ENCODE measurements at places on chromosomes 4 and X.

DNA sequence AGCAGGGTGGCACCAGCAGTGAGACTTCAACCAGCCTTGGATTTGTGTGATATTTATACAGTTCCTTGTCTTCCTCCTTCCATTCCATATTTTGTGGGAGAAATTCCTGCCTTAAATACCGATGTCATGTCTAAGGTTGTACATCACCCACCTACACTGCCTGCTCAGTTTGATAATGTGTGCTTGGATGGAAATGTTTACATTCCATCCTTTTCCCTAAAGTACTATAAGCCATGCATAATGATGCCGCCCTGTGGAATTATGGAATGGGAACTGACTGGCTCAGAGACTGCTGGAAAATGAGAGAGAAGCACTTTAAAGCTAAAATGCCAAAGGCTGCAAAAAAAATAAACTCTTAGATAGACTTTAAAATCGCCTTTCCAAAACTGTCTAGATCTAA lies 11.3 kb upstream of the GLUD2 start:
- H3K4me3 ChIP-seq, result no peak overlapping the region
- H3K27ac ChIP-seq, result no peak overlapping the region
- H3K36me3 ChIP-seq, result no peaks in the 10 kb centered on the region
- no peaks in the 10 kb centered on the region for H3K4me1 ChIP-seq
- H3K27me3 ChIP-seq, result no peaks in the 10 kb centered on the region
- DNase-seq, result no peak

DNA sequence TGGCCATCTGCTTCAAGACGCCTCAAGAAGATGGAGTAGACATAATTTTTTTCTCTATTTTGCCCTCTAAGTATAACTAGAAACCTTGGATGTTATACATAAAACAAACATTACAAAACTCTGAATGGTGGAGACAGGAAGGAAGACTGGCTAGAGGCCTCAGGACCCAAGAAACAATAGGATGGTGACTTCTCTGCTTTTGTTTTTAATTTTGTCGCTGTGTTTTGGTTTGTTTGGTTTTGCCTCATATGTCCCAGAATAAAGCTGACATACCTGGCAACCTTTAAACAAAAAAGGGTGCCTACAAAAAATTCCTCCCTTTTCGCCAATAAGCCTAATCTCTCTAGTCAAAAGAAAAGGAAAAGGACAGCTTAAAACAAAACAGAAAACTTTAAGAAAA lies 109.1 kb downstream of the PPP4R3C start:
- no peak for DNase-seq
- no peak overlapping the region for H3K27ac ChIP-seq
- no peak overlapping the region for H3K4me3 ChIP-seq

DNA sequence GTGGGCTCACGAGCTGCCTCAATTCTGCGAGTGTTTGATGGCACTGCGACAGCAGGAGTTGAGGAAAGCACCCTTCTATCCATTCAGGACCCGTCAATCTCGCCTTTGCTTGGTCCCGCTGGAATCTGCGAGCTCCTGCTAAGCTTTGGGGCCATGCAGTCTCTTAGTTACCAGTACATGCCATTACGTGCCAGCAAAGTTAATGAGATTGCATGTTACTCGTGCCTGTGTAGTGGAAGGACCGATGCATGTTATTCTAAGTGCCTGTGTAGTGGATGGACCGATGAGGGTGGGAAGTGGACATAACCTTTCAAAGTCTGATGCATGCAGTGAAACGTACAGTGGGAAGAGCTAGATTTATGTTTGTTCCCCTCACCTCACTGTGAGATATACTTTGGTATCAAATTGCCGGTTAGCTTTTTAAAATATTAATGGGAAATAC lies 569 bp downstream of the RPS3A start:
- no peaks in the 10 kb centered on the region for H3K27me3 ChIP-seq
- H3K4me3 ChIP-seq, result peak overlapping the region; percentile 98
- DNase-seq, result no peak
- peaks cover 56% of the 10 kb centered on the region for H3K36me3 ChIP-seq

GRCh38 chr4:15159477-15160019 lies 157.3 kb downstream of the CPEB2 start:
- no peak overlapping the region for H3K27ac ChIP-seq
- no peak for DNase-seq
- H3K36me3 ChIP-seq, result peaks cover 19% of the 10 kb centered on the region
- no peaks in the 10 kb centered on the region for H3K27me3 ChIP-seq
- H3K4me3 ChIP-seq, result no peak overlapping the region

- no peak overlapping the region for H3K27ac ChIP-seq
- DNase-seq, result peak; percentile 57
- peaks cover 31% of the 10 kb centered on the region for H3K27me3 ChIP-seq
These were observed 1.3 kb downstream of the HTR2C start for GRCh38 chrX:114584983-114585842.

GRCh38 chr4:67809502-67809901 lies 55.3 kb upstream of the GNRHR start:
- H3K4me3 ChIP-seq, result no peak overlapping the region
- H3K27me3 ChIP-seq, result no peaks in the 10 kb centered on the region
- no peaks in the 10 kb centered on the region for H3K4me1 ChIP-seq
- no peak overlapping the region for H3K27ac ChIP-seq
- peak; percentile 36 for DNase-seq

- H3K4me1 ChIP-seq, result peaks cover 8% of the 10 kb centered on the region
- H3K27me3 ChIP-seq, result no peaks in the 10 kb centered on the region
- no peak overlapping the region for H3K27ac ChIP-seq
- H3K4me3 ChIP-seq, result no peak overlapping the region
- H3K36me3 ChIP-seq, result peaks cover 2% of the 10 kb centered on the region
These were observed 98.1 kb upstream of the MSX1 start for GRCh38 chr4:4761128-4761982.

- H3K27me3 ChIP-seq, result no peaks in the 10 kb centered on the region
- H3K4me3 ChIP-seq, result no peak overlapping the region
- no peak overlapping the region for H3K27ac ChIP-seq
- DNase-seq, result no peak
- no peaks in the 10 kb centered on the region for H3K4me1 ChIP-seq
These were observed 872.5 kb upstream of the ADGRL3 start for GRCh38 chr4:60327651-60328050.

- no peak for DNase-seq
- no peak overlapping the region for H3K27ac ChIP-seq
- no peaks in the 10 kb centered on the region for H3K4me1 ChIP-seq
- peaks cover 7% of the 10 kb centered on the region for H3K27me3 ChIP-seq
These were observed 3.1 kb downstream of the FGFRL1 start for GRCh38 chr4:1014291-1015167.

DNA sequence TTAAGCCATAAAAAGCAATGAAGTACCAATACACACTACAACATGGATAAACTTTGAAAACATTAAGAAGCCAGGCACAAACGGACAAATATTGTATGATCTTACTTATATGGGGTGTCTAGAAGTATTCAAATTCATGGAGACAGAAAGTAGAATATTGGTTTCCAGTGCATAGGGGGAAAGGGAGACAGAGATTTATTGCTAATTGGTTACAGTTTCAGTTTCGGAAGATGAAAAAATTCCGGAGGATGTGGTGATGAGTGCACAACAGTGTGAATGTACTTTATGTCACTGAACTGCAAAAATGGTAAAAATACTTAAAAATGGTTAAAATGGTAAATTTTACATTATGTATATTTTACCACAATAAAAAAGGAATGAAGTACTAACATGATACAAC lies 5.1 kb upstream of the PRDX4 start:
- H3K36me3 ChIP-seq, result peaks cover under 1% of the 10 kb centered on the region
- no peak overlapping the region for H3K4me3 ChIP-seq
- H3K27ac ChIP-seq, result no peak overlapping the region
- peaks cover 3% of the 10 kb centered on the region for H3K4me1 ChIP-seq
- no peak for DNase-seq

DNA sequence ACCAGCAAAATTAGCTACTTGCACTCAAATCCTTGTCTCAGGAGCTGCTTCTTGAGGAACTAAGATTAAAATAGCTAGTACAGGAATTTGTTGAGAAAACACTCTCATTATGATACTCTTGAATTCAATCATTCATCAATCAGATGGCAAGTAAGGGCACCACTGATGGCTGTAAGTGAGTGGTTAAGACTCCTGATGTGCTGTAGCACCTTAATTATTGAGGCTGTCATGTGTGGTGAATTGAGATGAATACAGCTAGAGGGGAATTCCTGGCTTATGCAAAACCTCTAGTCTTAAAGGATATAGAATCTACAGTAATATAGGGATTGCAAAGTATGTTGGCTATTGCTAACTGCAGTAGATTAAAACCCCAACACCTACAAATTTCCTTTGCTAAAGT lies 509.1 kb downstream of the IQCM start:
- H3K4me3 ChIP-seq, result no peak overlapping the region
- no peak for DNase-seq
- no peaks in the 10 kb centered on the region for H3K4me1 ChIP-seq
- H3K27ac ChIP-seq, result no peak overlapping the region
- no peaks in the 10 kb centered on the region for H3K36me3 ChIP-seq

DNA sequence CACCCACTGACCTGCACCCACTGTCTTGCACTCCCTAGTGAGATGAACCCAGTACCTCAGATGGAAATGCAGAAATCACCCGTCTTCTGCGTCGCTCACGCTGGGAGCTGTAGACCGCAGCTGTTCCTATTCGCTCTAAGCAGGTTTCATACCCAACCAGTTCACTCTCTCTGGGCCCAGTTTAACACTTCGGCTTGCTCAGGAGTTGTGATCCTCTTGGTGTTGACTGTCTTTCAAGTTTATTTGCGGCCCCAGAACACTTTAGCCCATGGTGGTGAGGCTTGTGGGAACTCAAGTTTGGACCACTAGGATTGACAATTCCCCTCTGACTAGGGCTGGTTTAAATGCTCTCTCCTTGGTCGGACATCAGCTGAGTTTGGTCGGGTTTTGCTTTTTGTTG lies 147.0 kb downstream of the DACH2 start:
- peaks cover 3% of the 10 kb centered on the region for H3K4me1 ChIP-seq
- DNase-seq, result peak; percentile 24
- no peaks in the 10 kb centered on the region for H3K27me3 ChIP-seq
- peak overlapping the region; percentile 58 for H3K4me3 ChIP-seq
- H3K36me3 ChIP-seq, result no peaks in the 10 kb centered on the region

DNA sequence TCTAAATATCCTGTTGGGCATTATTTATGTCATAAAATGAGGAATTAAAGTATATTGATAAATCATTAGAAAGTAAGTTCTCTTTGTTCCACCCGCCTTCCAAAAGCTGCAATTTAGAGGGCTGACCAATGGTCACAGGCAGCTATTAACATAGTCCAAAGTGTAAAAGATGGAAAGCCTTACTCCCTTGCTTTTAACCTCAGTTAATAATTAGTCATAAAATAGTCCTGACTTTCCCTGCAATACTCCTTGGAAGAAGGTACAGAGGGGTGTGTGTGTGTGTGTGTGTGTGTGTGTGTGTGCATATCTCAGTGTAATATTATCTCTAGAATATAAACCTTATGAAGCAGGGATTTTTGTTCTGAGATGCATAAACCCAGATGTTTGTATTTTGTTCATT lies 275.4 kb downstream of the FAT4 start:
- no peak overlapping the region for H3K27ac ChIP-seq
- no peaks in the 10 kb centered on the region for H3K4me1 ChIP-seq
- H3K4me3 ChIP-seq, result no peak overlapping the region
- DNase-seq, result no peak
- peaks cover 7% of the 10 kb centered on the region for H3K36me3 ChIP-seq

DNA sequence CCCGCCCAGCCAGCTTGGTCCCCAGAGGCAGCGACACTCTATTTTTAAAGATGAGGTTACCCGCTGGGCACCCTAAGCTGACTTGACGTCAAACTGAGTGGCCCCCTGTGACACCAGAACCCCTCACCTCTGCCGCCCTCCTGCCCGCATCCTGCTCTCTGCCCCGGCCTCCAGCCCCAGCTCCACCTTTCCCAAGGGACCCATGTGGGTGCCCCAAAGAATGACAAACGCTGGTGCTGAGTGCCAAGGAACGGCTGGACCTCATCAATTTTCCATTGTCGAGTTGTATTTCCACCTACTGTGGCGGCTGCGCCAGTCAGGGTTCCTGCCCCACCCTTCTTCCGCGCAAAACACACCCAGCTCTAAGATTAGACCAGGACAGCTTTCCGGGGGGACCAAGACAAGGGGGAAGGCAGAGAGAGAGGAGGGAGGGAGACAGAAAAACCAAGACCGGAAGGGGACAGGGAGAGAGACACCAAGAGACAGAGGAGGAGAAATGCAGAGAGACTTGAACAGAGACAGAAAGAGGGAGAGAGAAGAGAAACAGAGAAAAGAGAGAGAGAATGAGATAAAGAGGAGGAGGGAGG lies 2.0 kb downstream of the PRKX start:
- no peaks in the 10 kb centered on the region for H3K27me3 ChIP-seq
- H3K27ac ChIP-seq, result no peak overlapping the region
- H3K4me1 ChIP-seq, result no peaks in the 10 kb centered on the region
- peak overlapping the region; percentile 83 for H3K4me3 ChIP-seq

DNA sequence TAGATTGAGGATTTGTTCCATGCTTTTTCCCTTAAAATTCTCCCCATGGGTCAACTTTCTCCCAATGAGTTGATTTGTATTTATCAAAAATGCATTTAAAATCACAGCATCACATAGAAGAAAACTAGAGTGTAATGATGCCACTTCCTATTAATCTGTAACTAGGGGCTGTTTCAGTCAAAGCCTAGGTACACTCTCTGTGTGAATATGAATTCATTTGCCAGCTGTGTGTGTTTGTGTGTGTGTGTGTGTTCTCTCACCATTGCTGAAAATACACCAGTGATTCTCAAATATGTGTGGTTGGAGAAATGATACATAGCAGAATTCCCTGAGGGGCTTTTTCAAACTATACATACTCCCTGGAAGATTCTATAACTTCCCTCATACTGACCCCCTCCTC lies 546.5 kb downstream of the KLHL13 start:
- H3K27ac ChIP-seq, result no peak overlapping the region
- DNase-seq, result no peak
- peaks cover 12% of the 10 kb centered on the region for H3K36me3 ChIP-seq
- H3K4me3 ChIP-seq, result no peak overlapping the region
- H3K4me1 ChIP-seq, result no peaks in the 10 kb centered on the region
- no peaks in the 10 kb centered on the region for H3K27me3 ChIP-seq

DNA sequence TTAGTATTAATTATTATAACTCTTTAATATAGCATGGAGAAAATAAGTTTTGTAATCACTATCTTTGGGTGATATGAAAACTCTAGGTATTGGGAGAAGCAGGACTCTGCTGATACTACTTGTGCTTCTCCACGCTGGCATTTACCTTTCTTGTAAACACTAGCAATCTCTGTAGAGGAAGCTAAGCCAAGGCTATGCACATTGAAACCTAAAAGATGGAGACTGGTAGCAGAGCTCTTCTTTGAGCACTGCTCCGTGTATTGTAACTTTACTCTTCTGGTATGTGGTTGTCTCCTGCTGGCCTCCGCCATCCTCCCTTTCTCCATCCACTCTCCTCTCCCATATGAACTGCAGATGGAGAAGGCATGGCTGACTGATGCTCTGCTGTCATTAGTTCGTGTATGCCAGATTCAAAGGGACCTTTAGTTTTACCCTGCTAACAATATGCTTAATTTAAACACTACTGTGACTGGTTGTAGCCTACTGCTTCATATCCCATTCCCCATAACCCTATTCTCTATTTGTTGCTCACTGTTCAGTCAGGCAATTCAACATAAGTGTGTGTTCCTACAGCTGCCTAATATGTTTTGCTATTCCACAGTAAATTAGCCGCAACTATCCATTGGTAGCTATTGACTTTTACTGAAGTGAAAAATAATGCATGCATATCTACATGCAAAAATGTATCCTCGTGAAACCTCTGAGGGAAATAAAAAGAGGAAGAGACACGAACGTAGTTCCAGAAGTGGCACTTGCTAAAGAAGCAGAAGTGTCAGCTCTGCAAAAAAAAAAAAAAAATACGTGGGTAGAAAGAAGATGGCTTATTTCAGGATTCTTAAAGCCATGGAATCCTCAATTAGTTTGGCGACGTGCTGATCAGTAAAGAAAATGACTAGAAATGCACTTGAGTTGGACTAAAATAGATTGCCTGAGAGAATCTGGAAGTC lies 55.6 kb upstream of the CCSER1 start:
- H3K27ac ChIP-seq, result no peak overlapping the region
- H3K4me3 ChIP-seq, result no peak overlapping the region
- no peak for DNase-seq
- peaks cover 2% of the 10 kb centered on the region for H3K4me1 ChIP-seq
- no peaks in the 10 kb centered on the region for H3K36me3 ChIP-seq
- H3K27me3 ChIP-seq, result no peaks in the 10 kb centered on the region
